ENCODE measurements at places on chromosomes 7 and 10. TPM values are rescaled to one million over a fixed set of nuclear protein-coding genes. Genes with fewer than 3 reads are reported as not detected.

DNA sequence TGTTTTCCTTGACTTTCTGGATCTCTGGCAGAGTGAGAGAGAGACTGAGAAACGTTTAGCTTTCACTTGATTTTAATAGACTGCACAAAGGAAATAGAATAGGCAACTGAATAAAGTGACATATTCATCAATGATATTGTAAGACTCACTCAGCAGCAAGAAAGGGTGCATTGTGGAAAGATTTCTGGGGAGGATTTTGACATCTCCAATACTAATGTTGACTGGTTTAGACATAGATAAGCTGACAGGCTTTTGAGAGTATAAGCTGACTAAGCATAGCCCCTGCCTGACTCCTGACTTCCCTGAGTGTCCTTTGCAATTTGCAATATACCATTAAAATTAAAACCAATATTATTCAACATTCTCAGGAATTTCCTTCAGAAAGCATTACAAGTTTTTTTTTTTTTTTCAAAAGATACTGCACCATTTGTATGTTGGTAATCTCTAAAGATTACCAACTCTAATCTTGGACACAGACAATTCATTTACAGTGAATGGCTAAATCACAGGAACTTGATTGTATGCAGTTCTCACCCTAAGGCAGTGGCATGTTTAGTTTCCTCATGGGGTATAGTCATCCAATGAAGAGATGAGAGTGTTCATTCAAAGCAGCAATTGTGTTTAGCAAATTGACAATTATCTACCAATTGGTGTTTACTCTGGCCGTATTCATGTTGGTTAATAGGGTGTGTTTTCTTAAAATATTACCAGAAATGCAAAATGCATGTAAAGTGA, 325.6 kb downstream of the SORCS3 start:
- DNase-seq = no peak

DNA sequence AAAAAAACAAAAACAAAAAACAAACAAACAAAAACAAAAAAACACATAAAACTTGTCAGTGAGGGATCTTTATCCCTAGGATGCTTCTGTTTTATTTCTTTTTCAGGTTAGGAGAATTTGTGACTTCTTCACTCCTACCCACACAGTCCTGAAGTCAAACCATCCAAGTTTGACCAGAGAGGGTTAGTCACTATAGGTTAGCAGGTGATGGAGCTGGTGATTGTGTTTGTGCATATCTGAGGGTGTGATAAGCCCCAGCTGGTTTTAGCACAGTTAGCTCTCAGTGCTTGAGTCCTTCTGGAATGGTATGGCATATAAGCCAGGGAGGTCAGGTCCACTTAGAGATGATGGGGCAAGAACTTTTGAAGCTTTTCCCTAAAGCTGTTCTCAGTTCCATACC, 11.8 kb upstream of the IKZF1 start:
- DNase-seq = no peak

DNA sequence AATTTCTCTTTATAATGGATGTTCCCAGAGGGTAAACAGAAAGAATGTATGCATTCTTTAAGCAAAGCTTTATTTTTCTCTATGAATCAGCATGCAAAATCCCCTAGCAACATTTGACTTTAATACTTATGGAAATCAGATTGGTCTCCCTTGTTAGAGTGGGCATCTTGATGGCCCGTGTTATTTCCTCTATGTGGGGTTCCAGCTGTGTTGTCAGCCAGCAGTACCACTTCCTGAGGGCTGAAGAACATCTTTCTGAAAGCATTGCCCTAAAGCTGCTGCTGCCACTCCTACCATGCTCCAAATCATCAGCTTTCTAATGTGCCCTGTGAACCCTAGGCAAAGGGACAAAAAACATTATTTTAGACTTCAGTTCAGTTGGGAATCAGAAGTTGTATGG, 70.4 kb upstream of the HECTD2 start:
- no peak for DNase-seq

The RABGEF1 gene
- total RNA-seq = 39.6 TPM

The H2BK1 gene
- total RNA-seq = not detected
